Fibroblast of lung (primary cell): ENCODE measurements at places on chromosomes 6 and 20. TPM values are rescaled to one million over a fixed set of nuclear protein-coding genes. Genes with fewer than 3 reads are reported as not detected.

The C20orf204 gene
- 0.26 and 0.66 TPM in 2 replicates for total RNA-seq

The RALGAPA2 gene
- 7.6 and 9.5 TPM in 2 replicates for total RNA-seq

The NHSL1 gene
- 10.0 and 10.6 TPM in 2 replicates for total RNA-seq

The LPIN3 gene
- total RNA-seq, result 3.1 and 5.1 TPM in 2 replicates

The ARFGAP1 gene
- 35.2 and 42.9 TPM in 2 replicates for total RNA-seq

GRCh38 chr20:32271620-32272019, 5.8 kb upstream of the KIF3B start:
- no peak for DNase-seq

- no peak for DNase-seq
Observed at GRCh38 chr6:158011980-158012566, 30.4 kb downstream of the SYNJ2 start.

DNA sequence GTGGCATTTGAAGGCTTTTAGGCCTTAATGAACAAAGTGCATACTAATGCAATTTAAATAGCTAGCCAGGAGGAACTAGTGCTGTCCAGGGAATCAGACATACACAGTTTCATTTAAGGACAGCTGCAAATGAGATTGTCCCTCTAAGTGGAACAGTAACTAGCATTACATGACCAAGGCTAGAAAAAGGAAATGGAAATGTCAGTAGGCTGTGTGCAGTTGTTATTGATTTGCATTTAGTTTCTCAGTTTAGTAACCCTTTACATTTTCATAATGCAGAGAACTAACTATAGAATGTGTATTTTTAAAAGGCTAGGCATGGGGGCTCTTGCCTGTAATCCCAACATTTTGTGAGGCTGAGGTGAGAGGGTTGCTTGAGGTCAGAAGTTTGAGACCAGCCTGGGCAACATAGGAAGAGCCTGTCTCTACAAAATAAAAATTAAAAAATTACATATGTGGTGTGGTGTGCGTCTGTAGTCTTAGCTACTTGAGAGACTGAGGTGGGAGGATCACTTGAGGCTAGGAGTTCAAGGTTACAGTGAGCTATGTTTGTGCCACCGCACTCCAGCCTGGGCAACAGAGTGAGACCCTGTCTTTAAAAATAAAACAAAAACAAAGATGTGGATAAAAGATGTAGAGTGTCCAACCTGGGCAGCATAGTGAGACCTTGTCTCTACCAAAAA, 468.0 kb downstream of the UTRN start:
- DNase-seq, result no peak

DNA sequence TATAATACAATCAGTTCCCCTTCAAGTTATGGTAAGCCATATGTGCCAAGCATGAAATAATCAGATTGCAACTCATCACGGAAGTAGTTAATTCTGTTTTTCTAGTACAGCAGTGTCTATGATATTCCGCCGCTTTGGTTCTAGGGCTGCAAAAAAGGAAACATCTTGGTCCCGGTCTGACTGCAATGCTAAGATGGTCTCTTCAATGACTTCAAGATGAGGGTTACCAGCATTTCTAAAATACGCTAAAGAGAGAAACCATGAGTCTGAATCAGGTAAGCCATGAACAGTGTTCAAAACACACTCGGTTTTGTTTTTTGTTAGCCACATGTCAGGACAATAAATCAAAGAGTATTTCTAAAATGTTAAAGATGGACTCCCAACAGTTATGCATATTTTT, 3.2 kb upstream of the ANKRD60 start:
- DNase-seq, result no peak

DNA sequence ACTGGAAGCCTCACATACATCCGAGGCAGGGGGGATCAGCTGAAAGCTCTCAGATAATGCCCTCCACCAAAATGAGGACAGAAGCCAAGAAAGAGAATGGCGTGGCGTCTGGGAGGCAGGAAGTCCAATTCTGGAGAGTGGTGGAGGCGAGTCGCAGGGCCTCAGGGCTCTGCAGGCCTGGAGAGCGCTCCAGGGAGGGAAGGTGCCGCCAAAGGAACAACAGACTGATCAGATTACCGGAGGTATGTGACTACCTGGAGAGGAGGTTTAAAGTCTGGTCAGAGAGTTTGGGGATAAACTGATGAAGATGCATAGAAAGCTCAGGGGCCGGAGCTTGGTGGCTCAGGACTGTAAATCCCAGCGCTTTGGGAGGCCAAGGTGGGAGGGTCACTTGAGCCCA, 11.2 kb upstream of the IP6K3 start:
- DNase-seq, result no peak

GRCh38 chr20:47205577-47206123, 150.8 kb downstream of the ZMYND8 start:
- peak; percentile 83 for DNase-seq

DNA sequence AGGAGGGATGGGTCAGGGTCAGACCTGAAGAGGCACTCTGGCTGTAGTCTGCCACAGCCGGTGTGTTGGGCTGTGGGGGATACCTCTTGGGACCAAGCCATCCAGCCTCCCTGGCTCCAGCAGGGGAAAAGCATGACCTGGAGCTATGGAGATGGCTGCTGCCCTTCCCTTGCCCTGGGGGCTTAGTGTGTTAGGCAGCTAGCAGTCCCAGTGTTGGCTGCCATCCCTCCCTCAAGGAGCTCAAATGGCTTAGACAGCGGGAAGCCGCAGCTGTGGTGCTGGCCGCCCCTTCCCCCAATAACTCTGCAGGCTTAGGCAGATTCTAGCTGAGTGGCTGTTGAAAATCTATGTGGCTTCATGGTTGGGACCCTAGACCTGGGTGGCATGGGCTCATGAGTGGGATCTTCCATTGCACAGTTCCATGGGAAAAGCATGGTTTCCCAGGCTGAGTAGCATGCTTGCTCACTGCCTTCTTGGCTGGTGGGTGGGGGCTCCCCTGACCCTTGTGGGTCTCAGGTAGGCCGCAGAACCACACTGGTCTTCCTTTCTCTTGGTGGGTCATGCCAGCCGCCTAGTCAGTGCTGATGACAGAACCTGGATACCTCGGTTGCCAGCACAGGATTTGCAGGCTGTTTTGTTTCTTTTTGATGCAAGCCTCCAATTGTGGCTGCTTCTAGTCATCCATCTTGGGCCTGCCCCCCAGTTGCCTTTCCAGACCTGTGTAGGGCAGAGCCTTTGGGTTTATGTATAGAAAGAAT, 69.0 kb upstream of the AHI1 start:
- DNase-seq, result no peak

GRCh38 chr20:19943061-19943521, 74.1 kb upstream of the NAA20 start:
- DNase-seq, result no peak

DNA sequence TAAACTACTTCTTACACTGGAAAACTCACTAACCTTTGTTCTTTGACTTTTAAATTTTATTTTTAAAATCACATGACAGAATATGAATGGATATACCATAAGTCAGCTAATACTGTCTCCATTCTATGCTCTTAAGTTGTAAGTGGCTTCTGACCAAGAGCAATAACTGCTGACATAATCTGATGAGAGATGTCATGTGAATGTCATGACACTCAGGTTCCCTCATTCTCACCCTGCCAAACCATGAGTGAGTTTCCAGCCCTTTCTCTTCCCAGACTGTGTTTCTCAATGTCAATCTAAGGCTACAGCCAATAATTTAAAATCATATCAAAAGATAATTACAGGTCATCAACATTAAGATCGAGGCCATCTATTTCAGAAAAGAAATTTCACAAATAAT, 39.7 kb downstream of the KIF16B start:
- DNase-seq, result no peak

DNA sequence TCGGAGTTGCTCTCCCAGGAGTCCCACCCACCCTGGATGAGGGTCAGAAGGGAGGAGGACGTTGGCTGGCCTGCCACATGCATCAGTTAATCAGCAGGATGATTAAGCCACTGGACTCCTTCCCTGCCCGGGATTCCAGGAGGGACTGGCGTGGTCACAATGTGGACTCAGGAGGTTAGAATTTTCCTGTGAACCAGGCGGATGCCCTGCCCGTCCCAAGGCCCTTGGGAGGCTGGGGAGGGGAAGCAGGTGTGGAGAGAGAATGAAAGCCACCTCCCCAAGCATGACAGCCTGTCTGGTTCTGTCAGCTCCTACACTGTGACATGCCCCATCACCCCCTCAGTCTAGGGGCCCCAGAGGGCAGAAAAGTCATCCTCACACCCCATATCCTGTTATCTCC, 11.6 kb upstream of the ITPR3 start:
- peak; percentile 88 for DNase-seq

- no peak for DNase-seq
Observed at GRCh38 chr20:51423290-51423667, 119.2 kb downstream of the NFATC2 start.

GRCh38 chr20:33731693-33732165, at the start of gene ZNF341:
Gene ZNF341, plus strand, starts transcription at chr20:33731996. Its CDS starts 26 bp downstream, at chr20:33732022.
- peak; percentile 73 for DNase-seq

DNA sequence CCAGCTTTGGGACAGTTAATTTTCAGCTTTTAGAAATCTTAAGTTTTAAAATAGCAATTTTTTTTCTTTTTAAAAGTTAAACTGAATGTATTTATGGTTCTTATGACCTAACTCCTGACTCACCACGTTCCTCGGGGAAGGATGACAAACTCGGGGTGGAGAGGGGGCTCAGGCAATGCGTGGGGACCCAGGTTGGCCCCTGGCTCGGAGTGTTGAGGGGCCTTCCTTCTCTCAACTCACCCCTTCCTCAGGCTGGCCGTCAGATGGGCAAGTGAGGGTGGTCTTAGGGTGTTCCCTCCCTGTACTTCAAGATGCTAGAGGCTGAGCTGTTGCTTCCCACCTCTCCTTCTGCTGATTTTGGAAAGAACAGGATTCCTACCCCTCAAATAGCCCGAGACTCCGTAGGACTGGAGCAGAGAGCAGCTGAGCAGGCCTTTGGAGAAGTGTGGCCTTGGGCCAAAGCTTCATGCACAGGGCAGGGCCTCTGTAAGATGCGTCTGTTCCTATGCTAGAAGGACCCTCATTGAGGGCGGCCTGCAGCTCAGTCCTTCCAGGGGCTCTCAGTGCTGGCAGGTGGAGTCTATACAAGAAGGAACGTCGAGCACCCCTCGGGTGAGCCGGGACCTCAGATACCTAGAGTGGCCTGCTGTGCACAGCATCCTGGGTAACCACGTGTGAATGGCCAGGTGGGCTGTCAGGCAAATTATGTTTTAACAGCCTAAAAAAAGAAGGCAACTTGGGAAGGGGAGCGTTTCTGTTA, 79.3 kb downstream of the TCP11 start:
- peak; percentile 13 for DNase-seq

DNA sequence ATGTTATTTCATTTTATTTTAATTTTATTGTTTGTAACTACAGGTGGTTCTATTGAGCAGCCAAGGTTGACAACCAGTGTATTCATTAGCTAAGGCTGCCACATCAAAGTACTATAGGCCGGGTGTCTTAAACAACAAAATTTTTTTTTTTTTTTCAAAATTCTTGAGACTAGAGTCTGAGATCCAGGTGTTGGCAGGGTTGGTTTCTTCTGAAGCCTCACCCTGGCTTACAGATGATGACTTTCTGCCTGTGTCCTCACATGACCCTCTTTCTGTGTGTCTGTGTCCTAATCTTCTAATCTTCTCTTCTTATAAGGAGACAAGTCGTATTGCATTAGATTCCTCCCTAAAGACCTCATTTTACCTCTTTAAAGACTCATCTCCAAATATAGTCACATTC, 208.4 kb downstream of the MANEA start:
- DNase-seq, result no peak

DNA sequence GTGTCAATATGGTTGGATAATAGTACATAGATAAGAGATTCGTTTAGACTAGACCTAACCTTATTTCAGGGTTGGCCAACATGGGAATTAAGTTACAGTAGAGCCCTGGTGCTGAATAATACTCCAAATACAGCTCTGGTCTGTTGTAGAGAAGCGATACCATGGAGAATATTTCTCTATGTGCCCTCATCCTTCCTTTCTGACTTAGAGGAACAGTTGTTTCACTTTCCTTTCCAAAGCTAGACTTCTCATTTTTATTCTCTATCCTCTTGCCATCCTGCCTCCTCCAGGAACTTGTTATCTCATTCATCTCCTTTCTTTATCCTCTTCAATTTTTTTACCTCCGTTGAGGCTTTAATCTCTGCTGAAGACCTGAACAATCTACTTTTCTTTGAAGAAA, 68.9 kb downstream of the EDN1 start:
- no peak for DNase-seq

GRCh38 chr20:10280018-10280908, 61.6 kb downstream of the SNAP25 start:
- DNase-seq, result no peak

- no peak for DNase-seq
Observed at GRCh38 chr20:44475372-44475693, 341 bp upstream of the TTPAL start.

DNA sequence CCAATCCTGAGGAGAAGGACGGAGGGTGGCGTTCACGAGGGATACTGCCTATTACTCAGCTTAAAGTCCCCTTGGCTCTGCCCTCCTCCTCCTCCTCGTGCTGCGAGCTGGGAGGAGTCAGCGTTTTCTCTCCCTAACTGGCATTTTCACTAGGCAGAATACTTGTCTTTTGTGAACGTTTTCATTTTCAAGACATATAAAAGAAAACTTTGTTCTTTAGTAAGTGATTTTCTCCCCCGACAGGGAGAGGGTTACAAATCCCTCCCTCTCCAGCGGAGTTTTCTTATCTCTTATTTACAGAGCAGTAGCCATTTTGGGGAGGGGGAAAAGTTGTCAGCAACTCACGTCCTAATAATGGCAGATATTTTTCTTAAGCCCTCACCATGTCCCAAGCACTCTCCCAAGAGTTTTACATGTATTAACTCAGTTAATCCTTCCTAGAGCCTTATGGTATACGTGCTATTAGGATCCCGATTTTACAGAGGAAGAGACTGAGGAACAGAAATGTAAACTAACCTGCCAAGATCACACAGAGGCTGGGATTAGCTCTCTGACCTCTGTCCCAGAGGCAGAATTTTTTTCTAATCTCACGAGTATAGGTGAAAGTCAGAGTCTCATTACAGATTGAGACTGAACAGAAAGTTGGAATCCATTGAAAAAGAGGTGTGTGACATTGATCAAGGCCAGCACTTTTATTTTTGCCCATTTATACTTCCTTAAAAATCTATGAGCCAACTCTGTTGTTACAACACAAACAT, 30.0 kb upstream of the ZNF217 start:
- DNase-seq, result peak; percentile 76

DNA sequence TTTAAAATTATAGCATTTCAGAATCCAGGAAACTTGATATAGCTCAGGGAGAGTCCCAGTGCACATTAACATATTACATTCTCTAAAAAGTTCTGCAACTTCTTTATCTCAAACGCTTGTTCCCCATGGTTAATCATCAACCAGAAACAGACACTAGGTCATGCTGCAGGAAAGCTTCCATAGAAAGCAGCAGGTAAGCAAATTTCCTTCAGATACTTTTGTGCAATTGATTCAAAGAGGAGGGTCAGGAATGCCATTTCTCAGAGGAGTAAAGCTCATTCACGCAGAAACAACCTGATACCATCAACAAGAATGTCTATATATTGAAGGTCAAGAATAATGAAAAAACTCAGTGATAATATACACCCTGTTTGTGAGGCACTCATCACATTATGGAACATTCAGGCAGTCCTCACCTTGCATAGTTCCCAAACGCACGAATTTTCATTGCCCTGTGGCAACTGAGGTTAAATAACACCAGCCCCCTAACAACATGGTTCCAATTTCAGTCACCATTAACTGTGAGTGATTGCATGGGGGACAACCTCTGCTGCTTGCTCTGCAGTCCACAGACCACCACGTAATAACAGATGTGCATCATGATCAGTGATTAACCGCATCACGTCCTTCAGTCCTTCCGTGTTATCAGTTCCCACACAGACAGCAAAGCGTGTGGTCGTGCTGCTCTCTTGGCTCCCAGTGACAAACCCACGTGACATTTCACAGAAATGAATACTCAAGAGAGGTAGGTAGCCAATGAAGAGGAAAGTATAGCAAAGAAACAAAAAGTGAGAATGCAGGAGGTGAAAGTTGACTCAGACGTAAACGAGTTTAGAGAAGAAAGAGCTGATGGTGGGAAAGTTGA, 95.7 kb downstream of the LY86 start:
- DNase-seq, result no peak
